ENCODE measurements at places on chromosomes 7 and 10.

DNA sequence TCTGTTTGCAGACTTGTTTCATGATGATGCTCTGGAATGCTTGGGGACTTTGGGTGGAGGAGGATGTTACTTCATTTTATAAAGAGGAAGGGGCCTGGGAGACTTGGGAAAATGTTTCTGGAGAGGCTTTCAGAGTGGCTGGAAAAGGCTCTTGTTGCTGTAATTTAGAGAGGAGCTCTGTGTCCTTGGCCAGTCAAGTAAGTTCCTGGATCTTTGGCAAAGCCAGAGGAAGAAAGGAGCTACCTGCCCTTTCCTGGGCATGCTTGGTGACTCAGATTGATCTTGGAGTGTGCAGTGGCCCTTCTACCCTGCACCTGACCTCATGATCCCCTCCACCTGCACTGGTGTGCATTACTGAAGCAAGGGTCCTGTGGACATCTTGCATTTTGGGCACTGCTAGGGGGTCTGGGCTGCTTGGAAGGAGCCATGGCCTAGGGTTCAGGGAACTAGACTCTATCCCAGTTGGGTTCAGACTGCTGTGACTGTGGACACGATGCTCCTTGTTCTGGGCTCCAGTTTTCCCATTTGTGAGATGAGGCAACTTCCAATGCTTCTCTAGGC is 56.1 kb downstream of the ADCYAP1R1 start:
- no peak for DNase-seq

DNA sequence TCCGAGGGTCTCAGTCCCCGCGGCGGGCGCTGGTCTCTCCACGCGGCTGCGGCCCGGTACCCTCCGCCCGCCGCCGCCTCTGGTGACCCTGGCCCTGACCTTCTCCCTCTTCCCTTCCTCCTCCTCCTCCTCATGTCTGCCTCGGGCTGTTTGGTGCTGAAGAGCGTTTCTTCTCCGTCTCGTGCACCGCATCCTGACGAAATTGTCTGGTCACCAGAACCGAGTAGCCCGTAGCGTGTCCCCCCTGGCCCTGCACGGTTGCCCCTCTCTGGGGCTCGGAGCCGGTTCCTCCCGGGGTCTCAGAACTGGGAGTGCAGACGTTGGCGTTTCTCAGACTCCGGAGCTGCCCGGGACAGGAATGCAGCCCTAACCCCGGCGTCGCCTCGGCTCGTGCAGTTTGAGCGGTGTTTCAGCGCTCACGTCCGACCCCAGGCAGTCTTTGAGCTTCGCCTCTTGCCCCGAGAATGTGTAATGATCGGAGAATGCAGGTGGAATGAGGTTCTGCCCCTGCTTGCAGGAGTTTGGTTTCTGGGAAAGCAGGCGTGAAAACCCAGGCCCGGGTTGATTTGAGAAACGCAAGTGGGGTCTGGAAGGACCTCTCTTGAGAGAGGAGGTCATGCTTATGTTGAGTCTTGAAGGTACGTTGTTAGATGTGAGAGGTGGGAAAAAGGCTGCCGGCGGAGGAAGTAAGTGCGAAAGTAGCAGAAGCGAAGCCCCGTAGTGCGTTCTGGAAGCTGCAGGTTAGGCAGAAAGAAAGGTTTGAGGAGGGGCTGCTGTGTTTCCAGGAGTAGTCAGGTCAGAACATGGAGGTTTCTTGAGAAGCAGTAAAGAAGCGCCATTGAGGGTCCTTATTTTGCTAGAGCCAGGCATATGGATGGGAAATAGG is 743 bp downstream of the RBM17 start:
- DNase-seq: peak; percentile 19

GRCh38 chr10:32197423-32197822 is 141.2 kb upstream of the KIF5B start:
- DNase-seq: no peak

- DNase-seq: no peak
Measured at GRCh38 chr10:132926070-132926469, 16.3 kb downstream of the CFAP46 start.

- no peak for DNase-seq
Measured at GRCh38 chr7:156780724-156781455, 112.1 kb downstream of the LMBR1 start.

DNA sequence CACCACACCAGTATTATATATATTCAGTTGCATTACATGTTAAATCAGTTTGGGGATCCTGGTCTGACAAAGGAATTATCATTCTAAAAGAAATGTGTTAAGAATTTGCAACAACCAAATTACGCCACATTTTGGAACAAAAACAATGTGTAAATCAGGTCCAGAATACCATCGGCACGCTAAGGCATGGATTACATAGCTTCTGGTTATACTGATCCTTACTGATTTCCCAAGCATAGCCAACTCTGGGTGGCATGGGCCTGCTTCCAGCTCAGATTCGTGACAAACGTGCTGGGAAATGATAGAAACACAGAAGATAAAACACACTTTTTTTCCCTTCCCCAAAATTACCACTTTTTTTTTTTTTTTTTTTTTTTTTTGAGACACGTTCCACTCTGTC is 660.0 kb downstream of the SORCS1 start:
- DNase-seq: no peak

DNA sequence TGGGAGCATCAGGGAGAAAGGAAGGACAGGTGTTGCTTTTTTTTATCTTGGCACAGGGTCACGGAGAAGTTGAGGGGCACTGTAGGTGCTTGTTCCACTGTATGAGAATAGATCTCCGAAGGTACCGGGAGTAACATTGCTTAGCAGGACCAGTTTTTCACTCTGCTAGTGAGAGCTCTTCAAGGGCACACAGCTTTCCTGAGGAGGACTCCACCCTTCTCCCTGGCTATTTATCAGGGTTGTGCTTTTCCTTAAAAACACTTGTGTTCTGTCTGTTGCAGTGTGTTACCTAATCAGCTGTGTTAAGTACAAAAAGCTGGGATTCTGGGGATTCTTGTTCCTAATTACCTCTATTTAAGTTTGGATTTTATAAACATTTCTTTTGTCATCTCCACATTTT is 160.5 kb downstream of the SND1 start:
- no peak for DNase-seq

GRCh38 chr10:46538717-46539426 is 17.6 kb downstream of the GPRIN2 start:
- no peak for DNase-seq

DNA sequence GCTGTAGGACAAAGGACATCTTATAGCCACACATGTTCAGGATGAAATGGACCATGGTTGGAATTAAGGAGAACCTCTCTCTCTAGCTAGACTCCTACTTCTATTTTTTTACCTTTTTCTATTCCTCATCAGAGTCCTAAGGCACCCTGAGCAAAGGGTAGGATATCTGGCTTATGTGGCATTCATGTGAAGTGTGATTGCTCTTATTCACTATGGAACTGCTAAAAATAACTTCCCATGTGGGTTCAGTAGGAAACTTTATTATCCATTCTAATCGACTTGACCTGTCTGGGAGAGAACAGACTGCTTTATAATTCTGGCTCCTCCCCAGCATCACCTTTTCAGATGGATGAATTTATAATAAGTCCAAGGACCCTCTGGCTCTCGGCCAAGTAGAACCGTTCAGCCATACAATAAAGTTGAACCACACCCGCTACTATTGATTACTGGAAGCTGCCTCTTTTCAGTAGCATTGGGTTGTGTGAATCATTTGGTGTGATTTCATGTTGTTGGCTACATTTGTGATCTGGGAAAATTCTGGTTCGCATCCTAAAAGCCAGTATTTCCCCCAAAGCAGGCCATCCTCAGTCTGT is 117.5 kb downstream of the NRF1 start:
- no peak for DNase-seq

- no peak for DNase-seq
Measured at GRCh38 chr10:78868861-78869260, 199.9 kb upstream of the ZMIZ1 start.

DNA sequence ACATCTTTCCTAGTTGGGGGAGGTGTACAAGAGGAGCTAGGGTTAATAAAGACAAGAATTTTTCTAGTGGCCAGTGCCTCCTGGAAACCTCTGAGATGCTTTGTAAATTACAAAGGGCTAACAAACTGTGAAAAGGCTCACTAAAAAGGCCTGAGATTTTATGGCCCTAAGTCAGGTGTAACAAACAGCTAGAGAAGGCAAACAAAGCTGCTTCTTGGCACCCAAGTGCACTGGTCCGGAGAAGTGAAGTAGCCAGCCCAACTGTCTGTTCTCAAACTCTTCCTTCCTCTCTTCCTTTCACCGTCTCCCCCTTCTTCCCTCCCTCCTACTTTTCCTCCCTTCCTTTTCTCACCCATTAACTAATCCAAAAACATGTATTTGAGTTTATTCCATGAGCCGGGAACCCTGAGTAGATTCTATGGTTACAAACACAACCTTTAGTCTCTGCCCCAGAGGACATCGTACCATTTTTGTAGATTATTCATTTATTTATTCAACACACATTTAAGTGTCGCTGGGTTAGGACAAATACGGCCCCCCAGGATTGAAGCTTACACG is 143.4 kb upstream of the PCGF5 start:
- no peak for DNase-seq

DNA sequence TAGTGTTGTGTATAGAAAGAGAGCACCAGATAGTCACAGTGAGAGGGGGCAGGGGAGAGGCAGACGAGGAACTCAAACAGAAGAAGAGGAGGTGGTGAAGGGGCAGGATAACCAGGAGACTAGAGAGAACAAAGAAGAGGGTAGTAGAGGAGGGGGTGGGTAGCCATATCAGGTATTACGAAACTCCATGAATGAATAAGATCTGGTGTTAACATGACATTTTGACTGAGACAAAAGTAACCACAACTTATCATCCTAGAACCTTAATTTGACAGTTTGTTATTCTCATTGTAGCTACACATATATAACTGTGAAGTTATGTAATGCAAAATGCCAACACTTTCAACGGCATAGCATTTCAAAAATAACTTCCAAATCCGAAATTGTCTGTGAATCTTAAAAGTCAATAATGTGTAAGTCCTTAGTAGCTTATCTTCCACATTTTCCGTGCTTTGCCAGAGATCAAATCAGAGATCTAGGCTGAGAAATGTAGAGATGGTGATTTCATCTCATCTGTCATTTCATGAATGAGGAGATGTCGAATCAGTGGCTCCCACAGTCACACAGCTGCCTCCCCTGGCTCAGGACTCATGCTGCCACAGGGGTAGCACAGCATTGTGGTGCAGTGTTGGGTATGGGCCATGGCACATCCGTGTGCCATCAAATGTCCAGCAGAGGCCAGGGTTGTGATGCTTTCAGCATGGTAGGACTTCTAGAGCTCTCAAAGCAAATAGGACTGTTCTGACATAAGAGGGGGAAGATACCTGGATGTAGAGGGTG is 202.1 kb downstream of the HECW1 start:
- DNase-seq: no peak

- DNase-seq: no peak
Measured at GRCh38 chr10:101158459-101159058, 27.5 kb downstream of the TLX1 start.

GRCh38 chr10:60878224-60878623 is 65.8 kb downstream of the RHOBTB1 start:
- DNase-seq: peak; percentile 42

DNA sequence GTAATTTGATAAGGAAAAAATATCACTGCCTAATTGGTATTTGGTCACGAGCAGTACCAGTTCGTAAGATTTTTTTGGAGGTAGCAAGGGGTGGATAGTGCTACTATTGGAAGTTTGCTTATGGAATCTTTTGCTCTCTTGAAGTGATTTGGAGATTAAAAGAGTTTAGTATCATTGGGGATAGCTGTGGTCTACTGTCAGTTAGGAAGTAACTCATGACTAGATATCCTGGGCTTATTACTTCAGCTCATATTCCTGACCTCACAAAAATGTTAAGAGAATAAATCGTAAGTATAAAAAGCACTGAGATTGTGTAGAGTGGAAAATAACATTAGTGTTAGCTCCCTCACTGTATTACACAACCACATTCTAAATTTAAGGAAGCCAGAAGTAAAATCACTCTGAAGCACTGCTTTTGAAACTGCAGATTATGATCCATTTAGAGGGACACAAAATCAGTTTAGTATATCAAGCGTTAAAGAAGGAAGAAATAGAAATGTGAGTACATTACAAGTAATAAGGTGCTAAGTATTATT is 22.6 kb downstream of the SGPL1 start:
- no peak for DNase-seq

GRCh38 chr10:28906934-28907333 is 229.6 kb downstream of the BAMBI start:
- no peak for DNase-seq

GRCh38 chr7:100783804-100784203 is 43.5 kb downstream of the EPHB4 start:
- no peak for DNase-seq

- no peak for DNase-seq
Measured at GRCh38 chr7:41698114-41698513, 4.8 kb downstream of the INHBA start.

DNA sequence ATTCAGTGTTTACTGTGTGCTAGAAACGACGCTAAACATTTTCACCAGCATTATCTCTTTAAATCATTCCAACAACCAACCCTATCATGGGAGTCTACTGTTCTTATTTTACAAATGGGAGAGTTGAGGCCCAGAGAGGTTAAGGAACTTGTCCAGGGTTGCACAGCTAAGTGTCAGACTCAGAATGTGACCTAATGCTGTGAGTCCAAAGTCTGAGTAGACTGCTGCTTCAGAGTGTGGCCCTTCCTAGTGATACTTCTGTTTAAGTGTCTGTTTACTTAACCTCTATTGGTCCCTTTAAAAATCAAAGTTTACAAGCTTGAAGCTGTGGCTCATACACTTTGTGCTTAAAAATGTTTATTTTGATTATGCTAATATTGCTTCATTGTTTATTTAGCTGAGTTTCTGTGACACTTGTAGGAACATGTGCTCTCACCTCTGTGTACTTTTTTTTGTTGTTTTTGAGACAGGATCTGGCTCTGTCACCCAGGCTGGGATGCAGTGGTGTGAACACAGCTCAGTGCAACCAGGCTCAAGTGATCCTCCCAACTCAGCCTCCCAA is 84.4 kb upstream of the SYPL1 start:
- no peak for DNase-seq

DNA sequence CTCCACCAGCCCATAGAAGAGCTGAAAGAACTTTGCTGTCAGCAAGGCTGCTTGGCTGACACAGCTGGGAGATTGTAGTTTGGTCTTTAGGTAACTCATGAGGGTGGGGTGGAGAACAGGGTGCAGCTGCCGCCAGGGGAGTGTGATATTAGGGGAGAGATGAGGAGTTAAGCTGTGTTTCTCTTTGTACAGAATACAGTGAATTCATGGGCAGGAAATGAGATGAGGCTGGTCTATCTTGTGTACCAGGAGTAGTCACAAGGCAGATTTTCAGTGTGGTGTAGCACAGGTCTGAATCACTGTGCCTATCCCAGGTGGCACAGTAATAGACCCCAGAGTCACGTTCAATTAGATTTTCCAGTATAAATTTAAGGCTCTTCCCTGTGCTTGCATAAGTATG is 56.6 kb upstream of the TARP start:
- DNase-seq: no peak

DNA sequence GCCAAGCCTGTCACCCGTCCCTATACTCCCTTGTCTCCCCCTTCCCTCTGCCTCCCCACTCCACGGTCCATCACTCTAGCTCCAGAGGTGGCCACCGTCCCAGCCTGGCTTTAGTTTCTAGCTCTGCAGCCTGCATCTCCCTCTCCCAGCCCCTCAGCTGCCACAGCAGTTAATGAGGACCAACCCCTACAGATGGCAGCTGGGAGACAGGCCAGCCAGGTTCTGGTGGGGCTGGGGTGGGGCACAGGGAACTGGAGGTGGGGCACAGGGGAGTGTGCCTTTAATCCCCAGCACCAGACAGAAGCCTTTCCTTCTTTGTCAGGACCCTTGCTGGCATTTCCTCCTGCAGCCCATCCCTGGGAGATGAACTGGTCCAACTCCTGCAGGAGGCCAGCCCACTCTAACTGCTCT is 21.1 kb downstream of the UNC5B start:
- no peak for DNase-seq

- no peak for DNase-seq
Measured at GRCh38 chr10:124157271-124157681, 63.9 kb upstream of the CHST15 start.

Measured in inflammatory macrophage (primary cell).